ENCODE measurements at places on chromosomes 12 and 14.

GRCh38 chr12:115216301-115216700 lies 532.3 kb upstream of the TBX3 start:
- no peaks in the 10 kb centered on the region for H3K4me1 ChIP-seq
- no peak overlapping the region for H3K27ac ChIP-seq
- DNase-seq: no peak
- no peaks in the 10 kb centered on the region for H3K36me3 ChIP-seq

DNA sequence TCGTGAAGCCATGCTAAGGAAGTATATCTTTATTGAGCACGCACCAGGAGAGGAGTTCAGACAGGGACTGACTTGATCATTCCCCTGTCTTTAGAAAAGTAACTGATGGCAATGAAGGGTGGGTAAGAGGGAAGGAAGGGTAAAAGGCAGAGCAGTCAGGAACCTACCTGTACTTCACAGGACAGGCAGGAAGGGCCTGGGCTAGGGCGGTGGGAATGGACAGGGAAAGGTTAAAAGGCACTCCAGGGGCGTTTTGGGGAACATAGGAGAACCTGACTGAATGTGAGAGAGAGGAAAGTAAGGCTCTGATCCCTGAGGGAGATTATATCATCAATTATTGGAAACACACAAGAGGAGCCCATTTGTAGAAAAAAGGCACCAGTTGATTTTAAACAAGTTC lies 3.9 kb downstream of the SLC35E3 start:
- no peaks in the 10 kb centered on the region for H3K27me3 ChIP-seq
- H3K36me3 ChIP-seq: peaks cover 16% of the 10 kb centered on the region
- H3K4me1 ChIP-seq: peaks cover 28% of the 10 kb centered on the region
- no peak for DNase-seq

DNA sequence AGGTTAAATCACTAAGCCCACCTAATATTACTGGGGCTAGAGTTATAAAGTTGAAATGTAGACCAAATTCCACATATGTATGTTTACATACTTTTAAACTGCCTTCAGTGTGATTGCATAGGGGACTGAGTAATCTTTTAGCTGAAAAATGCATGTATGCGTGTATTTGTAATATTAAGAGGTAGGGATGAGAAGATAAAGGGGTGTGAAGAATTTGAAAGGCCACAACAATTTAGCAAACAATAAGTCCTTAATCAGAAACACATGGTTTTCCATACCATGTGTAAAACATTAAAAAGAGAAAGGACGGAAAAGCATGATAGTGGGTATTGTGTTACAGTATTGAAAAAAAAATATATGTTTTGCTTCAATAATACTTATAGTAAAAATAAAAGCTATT lies 919.9 kb upstream of the FLRT2 start:
- no peaks in the 10 kb centered on the region for H3K4me1 ChIP-seq
- H3K4me3 ChIP-seq: no peak overlapping the region
- no peaks in the 10 kb centered on the region for H3K36me3 ChIP-seq
- no peak overlapping the region for H3K27ac ChIP-seq
- no peak for DNase-seq
- H3K27me3 ChIP-seq: no peaks in the 10 kb centered on the region

- H3K4me3 ChIP-seq: no peak overlapping the region
- DNase-seq: no peak
- peaks cover 56% of the 10 kb centered on the region for H3K4me1 ChIP-seq
- H3K36me3 ChIP-seq: peaks cover 3% of the 10 kb centered on the region
- H3K27me3 ChIP-seq: peaks cover 61% of the 10 kb centered on the region
- H3K27ac ChIP-seq: no peak overlapping the region
These were observed 3.4 kb downstream of the DHH start for GRCh38 chr12:49091056-49091835.

DNA sequence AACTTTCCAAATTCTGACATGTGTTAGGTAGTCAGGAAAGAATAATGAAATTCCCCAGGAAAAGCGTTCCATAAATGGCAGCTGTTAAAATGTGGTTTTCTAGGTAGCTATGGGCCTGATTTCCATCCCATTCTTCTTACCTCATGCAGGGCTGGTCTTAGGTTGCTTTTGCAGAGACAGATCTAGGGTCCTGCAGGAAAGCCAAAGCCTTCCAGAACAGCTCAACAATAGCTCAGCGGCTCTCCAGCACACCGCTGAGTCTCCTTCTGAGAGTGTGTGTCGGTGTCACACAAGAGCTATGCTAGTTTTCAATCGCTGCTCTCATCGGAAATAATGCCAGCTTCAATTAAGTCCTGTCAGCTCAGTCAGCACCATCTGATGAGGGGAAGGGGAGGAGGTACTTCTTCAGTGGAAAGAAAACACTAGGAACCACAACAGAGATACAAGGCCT lies 106.7 kb downstream of the TMEM30B start:
- H3K27ac ChIP-seq: no peak overlapping the region
- no peak for DNase-seq
- H3K4me3 ChIP-seq: no peak overlapping the region
- H3K4me1 ChIP-seq: peaks cover 41% of the 10 kb centered on the region

DNA sequence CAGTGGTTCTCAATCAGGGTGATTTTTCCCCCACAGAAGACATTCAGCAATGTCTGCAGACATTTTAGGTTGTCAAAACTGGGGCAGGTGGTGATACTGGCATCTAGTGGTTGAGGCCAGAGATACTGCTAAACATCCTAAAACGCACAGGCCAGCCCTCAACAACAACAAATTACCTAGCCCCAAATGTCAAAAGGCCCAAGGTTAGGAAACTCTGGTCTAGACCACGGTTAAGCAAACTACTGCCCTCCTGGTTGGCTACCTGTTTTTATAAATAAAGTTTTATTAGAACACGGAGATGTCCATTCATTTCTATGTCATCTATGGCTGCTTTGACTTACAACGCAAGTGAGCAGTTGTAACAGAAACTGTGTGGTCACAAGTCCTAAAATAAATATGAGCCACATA lies 186.7 kb downstream of the EFCAB11 start:
- H3K4me3 ChIP-seq: peak overlapping the region; percentile 40
- DNase-seq: peak; percentile 53
- peaks cover 4% of the 10 kb centered on the region for H3K27me3 ChIP-seq
- H3K27ac ChIP-seq: peak overlapping the region; percentile 80

DNA sequence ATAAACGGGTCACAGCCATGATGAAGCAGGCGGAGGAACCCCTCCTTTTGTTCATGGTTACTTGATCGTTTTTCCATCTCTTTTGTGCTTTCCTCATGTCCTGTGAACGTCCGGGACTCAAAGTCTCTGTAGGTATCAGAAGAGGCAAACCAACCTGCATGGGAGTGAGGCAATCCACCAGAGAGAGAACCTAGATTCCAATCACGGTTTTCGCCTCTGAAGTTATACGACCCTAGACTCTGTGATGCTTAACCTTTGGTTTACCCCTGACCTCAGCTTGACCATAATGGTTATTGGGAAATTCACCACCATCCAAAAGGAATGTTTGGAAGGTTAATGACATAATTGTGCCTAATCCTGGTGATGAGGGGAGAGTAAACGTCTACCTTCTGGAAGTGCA lies 186.8 kb upstream of the PRICKLE1 start:
- no peaks in the 10 kb centered on the region for H3K36me3 ChIP-seq
- H3K27ac ChIP-seq: no peak overlapping the region
- no peak for DNase-seq
- H3K4me3 ChIP-seq: no peak overlapping the region
- H3K4me1 ChIP-seq: no peaks in the 10 kb centered on the region

- H3K27me3 ChIP-seq: no peaks in the 10 kb centered on the region
- no peaks in the 10 kb centered on the region for H3K4me1 ChIP-seq
- no peak overlapping the region for H3K27ac ChIP-seq
- no peaks in the 10 kb centered on the region for H3K36me3 ChIP-seq
- H3K4me3 ChIP-seq: no peak overlapping the region
- no peak for DNase-seq
These were observed 127.8 kb downstream of the HELB start for GRCh38 chr12:66430106-66430505.

- H3K4me3 ChIP-seq: peak within 1 kb of the TSS; percentile 94
- H3K4me1 ChIP-seq: peaks cover 44% of the 10 kb centered on the region
- H3K27ac ChIP-seq: peak within 1 kb of the TSS; percentile 94
- peaks cover 33% of the 10 kb centered on the region for H3K36me3 ChIP-seq
- peaks cover 6% of the 10 kb centered on the region for H3K27me3 ChIP-seq
These were observed at the start of gene BICDL1 for GRCh38 chr12:119988472-119989360. BICDL1 (plus strand) TSS chr12:119989236; CDS start chr12:119989869, 633 bp downstream.

GRCh38 chr14:101200008-101200649 lies 296.6 kb upstream of the RTL1 start:
- no peak overlapping the region for H3K4me3 ChIP-seq
- H3K27me3 ChIP-seq: no peaks in the 10 kb centered on the region
- no peaks in the 10 kb centered on the region for H3K4me1 ChIP-seq
- H3K36me3 ChIP-seq: no peaks in the 10 kb centered on the region
- no peak overlapping the region for H3K27ac ChIP-seq
- no peak for DNase-seq

DNA sequence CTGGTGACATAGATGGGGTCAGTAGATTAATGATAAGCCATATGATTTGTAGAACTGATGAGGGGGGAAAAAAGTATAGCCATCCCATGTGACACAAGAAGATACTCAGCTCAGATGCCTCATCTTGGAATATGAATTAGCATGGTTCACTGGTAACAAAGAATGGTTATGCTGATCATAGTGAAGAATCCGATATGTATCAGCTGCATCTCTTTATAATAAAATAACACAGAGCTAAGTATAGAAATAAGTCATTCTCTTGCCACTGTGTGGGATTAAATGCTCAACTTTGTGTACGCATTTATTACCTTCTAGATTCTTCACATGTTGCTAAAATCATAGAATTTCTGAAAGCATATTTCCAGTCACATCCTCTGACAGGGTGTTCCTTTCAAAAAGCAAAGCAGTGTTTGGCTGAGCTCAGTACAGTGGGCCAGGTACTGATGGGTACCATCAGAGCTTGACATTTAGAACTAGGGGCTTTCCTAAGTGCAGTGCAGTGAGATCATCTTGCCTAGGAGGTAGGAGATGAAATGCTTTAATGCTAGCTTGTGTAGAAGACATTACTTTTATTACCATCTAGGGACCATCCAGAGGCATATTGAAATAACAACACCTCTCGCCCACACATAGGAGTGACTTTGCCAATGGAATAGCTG lies 256.2 kb downstream of the TMEM117 start:
- no peaks in the 10 kb centered on the region for H3K4me1 ChIP-seq
- H3K27me3 ChIP-seq: no peaks in the 10 kb centered on the region
- DNase-seq: no peak
- no peak overlapping the region for H3K27ac ChIP-seq

- no peak overlapping the region for H3K4me3 ChIP-seq
- no peaks in the 10 kb centered on the region for H3K27me3 ChIP-seq
- no peak for DNase-seq
- H3K36me3 ChIP-seq: no peaks in the 10 kb centered on the region
These were observed 871.1 kb upstream of the MGAT4C start for GRCh38 chr12:87127272-87127671.

GRCh38 chr12:130482448-130482847 lies 144.8 kb downstream of the PIWIL1 start:
- no peaks in the 10 kb centered on the region for H3K4me1 ChIP-seq
- no peak overlapping the region for H3K4me3 ChIP-seq
- no peaks in the 10 kb centered on the region for H3K27me3 ChIP-seq
- DNase-seq: no peak

- peaks cover 2% of the 10 kb centered on the region for H3K27me3 ChIP-seq
- no peak overlapping the region for H3K4me3 ChIP-seq
- DNase-seq: peak; percentile 51
- peaks cover 2% of the 10 kb centered on the region for H3K4me1 ChIP-seq
These were observed 47.0 kb upstream of the SLC2A13 start for GRCh38 chr12:40152783-40153383.

DNA sequence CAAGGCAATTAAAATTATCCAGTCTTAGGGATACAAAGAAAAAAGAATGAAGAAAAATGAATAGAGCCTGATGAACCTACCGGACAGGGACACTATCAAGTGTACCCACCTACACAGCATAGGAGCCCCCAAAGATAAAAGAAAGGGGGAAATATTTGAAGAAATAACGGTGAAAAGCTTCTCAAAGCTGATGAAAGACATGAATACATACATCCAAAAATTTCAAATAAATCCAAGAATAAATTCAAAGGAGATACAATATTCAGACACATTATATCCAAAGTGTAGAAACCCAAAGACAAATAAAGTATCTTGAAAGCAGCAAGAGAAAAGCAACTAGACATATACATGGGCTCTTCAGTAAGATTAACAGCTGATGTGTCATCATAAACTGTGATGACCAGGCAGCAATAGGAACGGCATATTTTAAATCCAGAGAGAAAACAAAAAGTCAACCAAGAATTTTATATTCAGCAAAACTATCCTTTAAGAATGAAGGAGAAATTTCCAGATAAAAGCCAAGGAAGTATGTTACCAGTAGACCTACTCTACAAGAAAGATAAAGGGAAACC lies 56.0 kb downstream of the CDK17 start:
- no peak overlapping the region for H3K27ac ChIP-seq
- H3K36me3 ChIP-seq: peaks cover 33% of the 10 kb centered on the region
- H3K4me3 ChIP-seq: no peak overlapping the region

- H3K4me1 ChIP-seq: no peaks in the 10 kb centered on the region
- no peak overlapping the region for H3K4me3 ChIP-seq
- no peak overlapping the region for H3K27ac ChIP-seq
- H3K27me3 ChIP-seq: no peaks in the 10 kb centered on the region
- no peaks in the 10 kb centered on the region for H3K36me3 ChIP-seq
These were observed 171.0 kb upstream of the PRICKLE1 start for GRCh38 chr12:42760550-42760949.

DNA sequence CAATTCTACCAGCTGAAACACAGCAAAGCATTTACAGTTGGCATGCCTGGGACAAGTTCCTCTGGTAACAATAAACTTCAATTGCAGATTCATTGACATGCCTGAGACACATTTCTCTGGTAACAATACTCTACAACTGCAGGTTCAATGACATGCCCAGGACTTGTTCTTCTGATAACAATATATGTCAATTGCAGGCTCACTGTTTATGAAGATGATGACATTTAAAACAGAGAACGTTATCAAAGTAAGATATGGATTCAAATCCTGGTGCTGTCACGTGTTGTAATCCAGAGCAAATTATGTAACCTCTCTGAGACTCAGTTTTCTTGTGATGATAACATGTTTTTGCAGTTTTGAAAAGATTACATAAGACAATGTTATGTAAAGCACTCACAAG lies 20.5 kb downstream of the KITLG start:
- no peaks in the 10 kb centered on the region for H3K4me1 ChIP-seq
- no peaks in the 10 kb centered on the region for H3K36me3 ChIP-seq
- H3K27ac ChIP-seq: no peak overlapping the region
- H3K27me3 ChIP-seq: no peaks in the 10 kb centered on the region

DNA sequence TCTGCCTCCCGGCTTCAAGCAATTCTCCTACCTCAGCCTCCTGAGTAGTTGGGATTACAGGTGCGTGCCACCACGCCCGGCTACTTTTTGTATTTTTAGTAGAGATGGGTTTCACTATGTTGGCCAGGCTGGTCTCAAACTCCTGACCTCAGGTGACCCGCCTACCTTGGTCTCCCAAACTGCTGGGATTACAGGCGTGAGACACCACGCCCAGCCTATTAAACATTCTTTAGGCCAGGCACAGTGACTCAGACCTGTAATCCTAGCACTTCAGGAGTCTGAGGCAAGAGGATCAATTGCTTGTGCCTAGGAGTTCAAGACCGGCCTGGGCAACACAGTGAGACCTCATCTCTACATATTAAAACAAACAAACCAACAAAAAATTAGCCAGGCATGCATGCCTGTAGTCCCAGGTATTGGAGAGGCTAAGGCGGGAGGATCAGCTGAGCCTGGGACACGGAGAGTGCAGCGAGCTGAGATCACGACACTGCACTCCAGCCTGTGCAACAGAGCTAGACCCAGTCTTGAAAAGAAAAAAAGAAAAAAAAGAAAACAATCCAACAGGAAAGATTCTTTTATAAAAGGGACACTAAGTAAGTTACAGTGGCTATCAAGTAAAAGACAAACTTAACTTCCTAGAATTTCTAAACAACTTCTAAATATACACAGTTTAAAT lies 70.2 kb downstream of the HECTD1 start:
- no peaks in the 10 kb centered on the region for H3K4me1 ChIP-seq
- no peak for DNase-seq
- peaks cover 31% of the 10 kb centered on the region for H3K36me3 ChIP-seq
- H3K27me3 ChIP-seq: no peaks in the 10 kb centered on the region
- H3K27ac ChIP-seq: no peak overlapping the region

Measured in activated naive CD8-positive, alpha-beta T cell treated with anti-CD3 and anti-CD28 coated beads, Interleukin-2, amount 50 U/mL, for 24 hours (primary cell).